M059J (cell line): ENCODE measurements at places on chromosomes 12 and 14.

GRCh38 chr12:18690653-18691052 lies 47.2 kb downstream of the PLCZ1 start:
- peak; percentile 88 for DNase-seq

- no peak for DNase-seq
Observed at GRCh38 chr12:104294927-104295668, 8.4 kb upstream of the EID3 start.

DNA sequence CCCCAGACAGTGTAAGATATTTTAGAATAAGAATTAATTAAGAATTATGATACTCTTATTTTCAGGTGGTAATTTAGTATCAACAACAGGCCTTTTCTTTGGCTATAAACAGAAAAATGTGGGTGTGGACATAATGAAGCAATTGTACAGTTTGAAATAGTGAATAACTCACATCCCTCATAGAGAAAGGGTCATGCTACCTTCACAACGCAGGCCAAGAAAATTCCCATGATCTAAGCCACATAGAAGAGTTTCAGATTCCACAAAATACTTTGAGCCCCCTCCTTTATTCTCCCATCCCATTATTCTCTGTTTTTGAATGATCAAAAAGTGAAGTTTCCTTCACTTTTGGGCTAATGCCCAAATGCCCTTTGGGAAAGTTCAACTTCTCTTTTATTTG lies 23.5 kb upstream of the DHRS7 start:
- DNase-seq = no peak

DNA sequence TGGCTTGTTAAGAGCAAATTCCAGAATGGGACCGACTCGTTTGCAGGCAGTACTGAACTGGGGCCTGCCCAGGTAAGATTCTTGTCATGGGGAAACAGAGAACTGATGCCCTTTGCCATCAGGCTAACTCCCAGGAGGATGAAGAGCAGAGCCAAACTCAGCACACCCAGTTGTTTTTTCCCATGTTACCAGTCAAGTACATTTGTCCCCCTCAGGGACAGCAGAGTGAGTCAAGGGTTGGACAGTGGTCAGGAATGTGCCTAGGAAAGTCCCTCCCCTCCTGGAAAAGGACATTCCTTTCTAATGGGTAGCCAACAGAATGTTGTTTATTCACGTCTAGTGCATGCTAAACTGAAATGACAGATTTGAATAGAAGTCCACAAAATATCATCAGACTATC lies 1.6 kb downstream of the ART4 start:
- peak; percentile 88 for DNase-seq

DNA sequence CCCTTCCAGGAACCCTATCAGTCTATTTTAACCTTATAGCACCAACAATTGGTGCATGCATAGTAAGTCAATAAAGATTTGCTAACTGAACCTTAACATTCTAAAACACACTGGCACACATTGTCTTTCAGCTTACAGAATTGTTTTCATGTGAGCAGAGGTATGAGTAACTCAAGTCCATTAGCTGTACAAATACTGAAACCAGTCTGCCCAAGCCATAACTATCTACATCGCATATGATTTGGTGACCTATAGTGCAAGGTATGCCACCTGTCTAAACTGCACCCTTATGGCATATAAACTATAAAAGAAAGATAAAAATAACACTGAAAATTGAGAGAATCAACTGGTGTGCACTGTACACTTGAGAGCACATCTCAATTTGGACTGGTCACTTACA lies 34.8 kb downstream of the SBNO1 start:
- no peak for DNase-seq

DNA sequence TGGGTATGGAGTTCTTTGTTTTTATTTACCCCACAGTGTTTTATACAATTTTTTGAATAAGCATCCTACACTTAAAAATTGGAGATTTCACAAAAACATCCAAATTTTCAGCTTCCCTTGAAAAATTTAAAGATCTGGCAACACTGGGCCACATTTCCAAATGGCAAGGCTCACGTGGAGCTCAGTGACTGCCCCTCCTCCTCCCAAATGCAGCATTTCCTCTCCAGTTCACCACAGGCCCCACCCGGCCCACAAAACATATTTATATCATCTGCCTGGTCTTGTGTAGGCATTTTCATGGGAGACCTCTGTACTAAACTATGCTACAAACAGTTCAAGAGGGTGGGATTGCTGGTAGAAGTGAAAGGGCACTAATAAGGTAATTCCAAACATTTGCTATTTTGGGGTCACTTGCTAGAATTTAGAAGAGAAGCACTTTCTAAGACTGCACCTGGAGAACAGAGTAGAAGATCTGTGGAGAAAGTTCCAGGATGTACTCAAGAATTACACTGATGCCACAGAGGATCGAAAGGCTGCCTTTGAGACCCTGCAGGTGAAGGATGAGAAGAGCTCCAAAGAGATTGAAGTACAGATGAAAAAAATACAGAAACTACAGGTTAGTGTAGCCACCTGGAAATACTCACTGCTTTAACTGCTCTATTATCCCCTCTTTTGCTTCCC lies 7.3 kb downstream of the FKBP11 start:
- DNase-seq = no peak

GRCh38 chr14:45003924-45004323 lies 41.9 kb downstream of the TOGARAM1 start:
- DNase-seq = no peak
